Effector CD4-positive, alpha-beta T cell (primary cell): ENCODE measurements at places on chromosomes 6 and 20.

DNA sequence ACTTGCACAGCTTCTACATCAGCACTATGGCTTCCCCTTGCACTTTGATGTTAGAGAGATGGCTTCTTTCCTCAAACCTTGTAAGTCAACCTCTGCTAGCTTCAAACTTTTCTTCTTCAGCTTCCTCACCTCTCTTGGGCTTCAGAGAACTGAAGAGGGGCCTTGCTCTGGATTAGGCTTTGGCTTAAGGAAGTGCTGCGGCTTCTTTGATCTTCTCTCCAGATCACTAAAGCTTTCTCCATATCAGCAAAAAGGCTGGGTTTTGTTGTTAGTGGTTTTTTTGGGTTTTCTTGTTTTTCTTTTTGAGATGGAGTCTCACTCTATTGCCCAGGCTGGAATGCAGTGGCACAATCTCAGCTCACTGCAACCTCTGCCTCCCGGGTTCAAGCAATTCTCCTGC, 24.0 kb downstream of the CDK5RAP1 start:
- DNase-seq = no peak

DNA sequence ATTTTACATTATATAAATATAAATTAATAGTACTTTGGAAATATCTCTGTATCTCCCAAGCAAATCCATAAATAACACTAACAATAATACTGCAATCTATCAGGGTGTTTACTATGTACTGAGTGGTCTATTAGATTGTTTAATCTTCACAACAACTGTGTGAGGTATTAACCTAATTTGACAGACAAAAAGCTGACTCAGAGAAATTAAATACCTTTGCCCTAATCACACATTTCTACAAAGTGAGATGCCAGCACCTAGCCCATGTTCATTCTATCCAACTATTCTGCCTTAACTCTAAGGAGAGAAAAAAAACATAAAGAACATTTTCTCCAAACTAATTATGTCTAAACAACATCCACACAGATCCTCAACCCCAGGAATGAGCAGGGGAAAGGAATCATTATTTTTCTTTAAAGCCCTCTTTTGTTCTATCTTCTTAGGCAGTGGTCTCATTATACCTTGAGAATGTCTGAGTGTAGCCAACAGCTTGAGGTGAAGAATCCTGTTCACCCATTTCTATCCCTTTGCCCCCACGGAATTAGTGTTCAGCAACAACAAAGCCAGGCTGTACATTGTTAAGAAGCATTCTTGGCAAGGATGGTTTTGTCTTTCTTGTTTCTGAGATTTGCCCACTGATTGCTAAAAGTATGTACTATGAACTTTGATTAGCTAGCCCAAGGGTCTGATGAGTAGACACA, 42.7 kb downstream of the PRL start:
- DNase-seq = no peak

DNA sequence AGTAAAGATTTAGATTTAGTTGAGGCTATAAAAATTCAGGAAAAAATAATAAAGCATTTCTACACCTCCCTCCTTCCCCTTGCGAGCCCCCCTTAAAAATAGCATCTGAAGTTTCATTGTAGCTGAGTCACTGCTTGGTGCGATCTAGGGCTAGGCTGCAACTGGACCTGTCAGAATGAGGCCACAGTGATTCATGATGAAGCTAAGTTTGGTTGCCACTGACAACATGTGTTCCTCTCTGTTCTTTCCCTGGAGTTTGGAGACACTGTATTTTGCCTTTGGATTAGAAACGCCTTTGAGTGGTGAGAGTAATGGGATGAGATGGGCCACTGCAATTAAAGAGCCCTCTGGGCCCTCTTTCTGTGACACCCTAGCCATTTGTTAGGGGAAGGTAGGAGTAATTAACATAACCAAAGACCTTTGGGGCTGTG, 334.1 kb downstream of the NRN1 start:
- no peak for DNase-seq

DNA sequence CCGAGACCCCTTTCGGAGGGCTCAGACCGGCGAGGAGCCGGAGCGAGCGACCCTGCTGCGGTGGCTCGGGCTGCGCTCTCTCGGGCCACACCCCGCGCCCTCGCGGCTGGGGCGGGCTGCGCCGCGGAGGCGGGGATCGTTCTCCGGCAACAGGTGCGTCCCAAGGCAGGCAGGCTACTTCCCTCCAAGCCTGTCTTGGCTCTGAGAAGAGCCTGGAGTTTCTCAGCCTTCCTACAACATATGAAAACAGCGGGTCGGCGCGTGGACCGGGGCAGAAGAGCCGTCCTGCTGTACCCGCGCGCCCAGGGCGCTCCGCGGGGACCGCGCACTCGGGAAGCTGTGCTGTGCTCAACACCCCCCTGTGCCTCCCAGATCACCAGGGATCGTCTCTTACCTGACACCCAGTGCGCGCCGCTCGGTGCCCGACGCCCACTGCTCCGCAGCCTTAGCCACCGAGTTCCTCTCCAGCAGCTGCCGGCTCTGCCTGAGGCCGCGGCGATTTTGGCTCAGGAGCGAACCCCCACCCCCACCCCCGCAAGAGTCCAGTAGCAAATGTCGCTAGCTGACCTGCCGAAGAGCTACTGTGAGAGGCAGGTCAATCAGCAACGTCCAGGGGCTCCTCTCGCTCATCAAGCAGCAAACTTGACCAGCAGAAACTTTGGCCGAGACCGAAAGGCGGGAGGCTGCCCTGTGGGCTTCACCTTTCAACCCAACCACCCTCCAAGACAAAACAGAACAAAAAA, 3.7 kb upstream of the OLIG3 start:
- no peak for DNase-seq

GRCh38 chr6:3911614-3912336, 62.6 kb downstream of the FAM50B start:
- DNase-seq = no peak

- DNase-seq = no peak
Observed at GRCh38 chr6:72835749-72836148, 213.9 kb downstream of the KCNQ5 start.

DNA sequence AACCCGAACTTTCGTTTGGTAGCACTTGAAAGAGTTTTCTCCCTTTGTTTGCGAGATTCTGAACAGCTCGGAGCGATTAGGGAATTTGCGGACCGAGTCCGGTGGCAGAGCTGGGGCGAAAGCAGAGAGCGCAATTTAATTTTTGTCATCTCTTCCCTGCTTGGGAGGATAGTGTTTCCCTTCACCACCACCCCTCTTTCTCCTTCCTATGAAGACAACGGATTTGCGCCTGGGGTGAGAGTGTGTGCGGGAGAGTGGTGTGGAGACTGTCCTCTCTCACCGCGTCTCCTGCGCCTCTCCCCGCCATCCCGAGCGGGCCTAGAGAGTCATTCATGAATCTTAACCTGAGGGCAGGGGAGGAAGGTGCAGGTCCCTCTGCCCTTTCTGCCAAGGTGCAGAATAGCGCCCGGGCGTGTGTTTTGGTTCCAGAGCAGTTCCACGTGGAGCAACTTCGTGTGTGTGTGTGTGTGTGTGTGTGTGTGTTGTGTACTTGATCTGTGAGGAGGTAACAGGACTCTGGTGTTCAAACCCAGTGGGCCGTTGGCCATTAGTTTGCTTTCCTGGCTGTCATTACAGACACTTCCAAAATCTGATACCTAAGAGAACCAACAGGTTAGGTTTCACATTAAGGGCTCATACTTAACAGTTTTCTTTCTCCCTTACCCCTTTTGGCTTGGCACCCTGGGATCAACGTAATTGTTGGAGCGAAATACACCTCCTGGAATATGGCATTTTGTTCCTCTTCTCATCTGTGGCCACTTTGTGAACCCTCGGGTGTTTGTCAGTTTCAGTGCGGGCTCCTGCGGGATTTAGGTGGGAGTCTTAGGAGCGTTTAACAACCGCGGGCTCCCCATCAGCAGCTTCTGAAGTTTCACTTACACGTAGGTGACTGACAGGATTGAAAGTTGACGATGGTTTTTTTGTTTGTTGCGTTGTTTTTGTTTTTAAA, 1.8 kb downstream of the EYA4 start:
- DNase-seq = no peak

DNA sequence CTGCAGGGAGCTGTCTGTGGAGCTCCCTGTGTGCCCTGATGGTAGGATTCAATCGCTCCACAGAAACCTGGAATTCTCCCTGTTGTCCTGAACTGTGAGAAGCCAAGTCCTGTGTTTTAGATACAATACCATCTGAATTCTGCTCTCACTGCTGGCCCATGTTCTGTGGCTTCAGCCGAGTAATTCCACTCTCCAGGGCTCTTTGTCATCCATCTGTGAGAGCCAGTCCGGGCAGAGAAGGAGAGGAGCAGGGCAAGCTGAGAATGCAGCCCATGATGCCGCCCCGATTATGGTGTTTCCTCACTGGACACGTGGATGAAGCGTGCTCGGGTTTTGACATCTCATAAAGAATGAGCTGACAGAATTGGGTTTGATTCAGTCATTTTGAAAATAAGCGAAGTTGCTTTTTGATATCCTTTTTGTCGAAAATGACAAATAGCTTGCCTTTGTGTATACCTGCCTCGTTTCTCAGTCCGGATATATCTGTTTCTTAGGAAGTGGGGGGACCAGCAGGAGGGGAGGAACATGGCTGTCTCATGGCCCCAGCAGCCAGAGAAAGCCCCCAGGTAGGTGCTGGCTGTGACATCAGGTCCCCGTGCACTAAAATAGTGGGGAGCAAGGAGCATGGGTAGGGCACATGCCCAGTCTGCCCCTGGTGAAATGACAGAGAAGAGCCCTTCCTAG, 8.2 kb upstream of the CD93 start:
- DNase-seq = no peak

DNA sequence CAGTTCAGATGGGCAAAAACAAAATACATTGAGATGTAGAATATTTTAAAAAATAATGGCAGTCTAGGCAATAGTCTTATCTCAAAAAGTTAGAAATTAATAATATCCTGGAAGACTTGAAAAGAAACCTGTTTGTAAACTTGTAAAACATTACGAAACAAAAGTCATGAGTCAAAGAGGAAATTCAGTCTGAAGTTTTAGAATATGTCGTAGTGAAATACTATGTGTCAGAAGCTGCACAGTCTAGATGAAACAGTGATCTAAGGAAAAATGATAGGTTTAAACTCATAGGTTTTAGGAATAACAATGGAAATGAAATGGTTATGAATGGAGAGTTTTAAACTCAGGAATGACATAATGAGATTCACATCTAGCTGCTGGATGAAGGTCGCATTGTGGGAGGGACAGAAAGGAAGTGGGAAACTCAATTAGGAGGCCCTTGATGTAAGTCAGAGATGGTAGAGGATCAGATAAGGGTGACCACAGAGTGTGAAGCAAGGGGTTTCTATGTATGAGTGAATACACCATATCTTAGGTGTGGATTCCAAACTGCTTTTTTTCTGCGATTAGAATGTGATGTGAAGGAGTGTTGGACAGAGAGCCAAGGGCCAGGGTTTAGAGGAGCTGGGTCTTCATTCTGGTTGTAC, 2.8 kb downstream of the SNRPB2 start:
- no peak for DNase-seq

GRCh38 chr6:81822568-81822967, 70.1 kb upstream of the TENT5A start:
- DNase-seq = no peak

DNA sequence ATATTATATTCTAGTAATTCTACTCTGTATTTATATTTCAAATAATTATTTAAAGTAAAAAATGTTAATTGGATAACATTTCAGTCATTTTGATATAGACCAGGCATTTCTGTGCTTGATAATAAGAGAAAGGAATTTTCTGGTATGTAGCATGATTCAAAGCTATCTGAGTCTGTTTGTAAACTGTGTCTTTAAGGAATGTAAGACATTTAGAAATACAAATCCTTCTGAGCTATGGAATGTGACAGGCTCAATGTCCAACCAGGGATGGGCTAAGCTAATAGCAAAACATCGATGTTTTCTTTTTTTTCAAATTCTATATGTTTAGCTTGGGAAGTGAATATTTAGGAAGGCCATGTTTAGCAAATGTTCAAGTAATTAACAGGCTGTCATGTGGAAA, 41.5 kb upstream of the FAM83B start:
- no peak for DNase-seq

DNA sequence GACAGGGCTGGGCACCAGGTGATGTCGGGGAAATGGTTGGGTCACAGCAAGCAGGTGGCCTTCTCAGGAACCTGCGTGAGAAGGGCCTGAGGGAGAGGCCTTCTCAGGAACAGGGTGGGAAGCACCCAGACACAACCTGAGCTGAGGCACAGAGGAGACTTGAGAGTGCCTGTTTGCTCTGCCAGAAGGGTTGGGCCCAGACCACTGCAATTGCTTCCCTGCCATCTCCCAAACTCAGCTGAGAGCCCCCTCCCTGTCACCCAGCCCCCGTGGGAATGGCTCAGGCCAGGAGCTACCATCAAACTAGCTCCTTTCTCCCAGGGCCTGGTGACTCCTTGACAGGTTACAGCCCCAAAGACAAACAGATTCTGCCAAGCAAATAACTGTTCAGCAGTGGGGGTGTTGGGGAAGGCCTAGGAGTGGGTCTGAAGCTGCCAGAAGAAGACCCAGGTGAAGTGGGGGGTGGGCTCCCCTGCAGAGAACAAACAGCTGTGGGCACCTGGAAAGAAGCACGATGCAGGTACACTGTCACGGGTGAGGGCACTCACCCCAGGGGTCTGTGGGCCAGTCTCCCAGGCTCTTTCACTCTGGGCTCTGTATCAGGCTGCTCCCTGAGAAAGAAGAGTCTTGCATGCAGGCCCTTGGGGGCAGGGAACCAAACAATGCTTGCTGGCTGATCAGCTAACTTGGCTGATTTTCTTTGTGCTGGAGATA, 30.4 kb upstream of the SPDEF start:
- no peak for DNase-seq

DNA sequence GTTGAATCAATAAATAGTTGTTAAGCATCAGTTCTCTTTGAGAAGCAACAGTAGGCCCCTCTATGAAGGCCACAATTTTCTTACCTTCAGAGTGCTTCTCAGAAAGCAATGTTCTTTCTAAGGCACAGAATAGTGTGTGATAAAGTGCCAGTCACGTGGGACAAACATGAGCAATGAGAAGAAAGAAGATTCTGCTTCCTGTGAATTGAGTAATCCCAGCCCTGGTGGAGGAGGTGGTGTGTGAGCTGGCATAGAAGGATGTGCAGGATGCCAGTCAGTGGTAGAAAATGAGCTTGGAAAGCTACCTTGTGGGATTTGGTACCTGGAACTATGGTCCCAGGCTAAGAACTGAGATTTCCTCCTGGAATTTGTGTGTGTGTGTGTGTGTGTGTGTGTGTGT, 21.7 kb downstream of the KIZ start:
- DNase-seq = no peak

GRCh38 chr6:119655124-119655523, 305.6 kb upstream of the MAN1A1 start:
- no peak for DNase-seq

DNA sequence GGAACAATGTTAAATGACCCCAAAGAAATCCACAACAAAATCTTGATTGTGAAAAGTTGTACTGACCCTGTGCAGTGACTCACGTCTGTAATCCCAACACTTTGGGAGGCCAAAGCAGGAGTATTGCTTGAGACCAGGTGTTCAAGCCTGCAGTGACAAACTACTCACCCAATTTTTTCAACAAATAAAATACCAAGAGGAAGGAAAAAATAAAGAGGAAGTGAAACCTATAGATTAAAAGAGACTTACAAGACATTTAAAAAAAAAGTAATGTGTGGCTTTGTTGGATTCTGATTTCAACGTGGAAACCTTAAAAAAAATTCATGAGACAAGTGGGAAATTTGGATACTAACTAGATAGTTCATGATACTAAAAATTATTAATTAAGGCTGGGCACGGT, 31.9 kb downstream of the GINS1 start:
- DNase-seq = no peak

GRCh38 chr20:62501801-62502495, 26.2 kb upstream of the GATA5 start:
- peak; percentile 32 for DNase-seq
